ENCODE measurements at places on chromosomes 7 and 10.
A peak's percentile ranks its signal among the peaks of the same experiment; 100 is the strongest.

- peak; percentile 92 for DNase-seq
Measured at GRCh38 chr10:49407552-49408137, 11.8 kb upstream of the DRGX start.

DNA sequence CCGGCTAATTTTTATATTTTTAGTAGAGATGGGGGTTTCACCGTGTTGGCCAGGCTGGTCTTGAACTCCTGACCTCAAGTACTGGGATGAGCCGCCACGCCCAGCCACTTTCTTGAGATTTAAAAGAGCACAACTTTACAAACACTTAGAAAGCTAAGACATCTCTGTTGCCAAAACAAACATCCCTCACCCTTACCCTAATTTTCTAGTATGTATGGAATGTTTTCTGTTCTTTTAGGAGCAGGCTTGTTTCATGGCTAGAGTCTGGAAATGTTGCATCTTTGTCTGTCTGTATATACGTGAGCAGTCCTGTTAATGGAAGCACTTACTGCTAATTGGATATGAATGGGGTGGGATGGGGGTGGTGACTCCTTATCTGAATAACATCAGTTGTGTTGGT, 2.9 kb downstream of the OLAH start:
- no peak for DNase-seq

DNA sequence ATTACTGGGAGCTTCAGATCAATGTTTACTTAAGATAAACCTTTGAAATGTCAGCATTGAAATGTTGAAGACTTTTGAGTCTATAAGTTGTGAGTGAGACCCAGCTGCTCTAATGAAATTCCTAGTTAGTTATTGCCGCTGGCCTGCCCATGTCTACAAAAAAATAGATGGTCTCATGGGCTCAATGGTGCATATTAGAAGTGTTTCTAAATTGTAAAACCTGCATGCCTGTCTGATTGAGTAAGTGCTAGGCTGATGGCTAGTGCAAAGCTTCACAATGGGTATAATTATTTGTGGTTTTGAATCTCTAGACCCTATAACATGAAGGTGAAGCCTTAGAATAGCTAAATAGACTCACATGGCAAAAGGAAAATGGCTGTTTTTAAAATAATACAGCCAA, 234.5 kb downstream of the SORCS3 start:
- no peak for DNase-seq

- DNase-seq, result no peak
Measured at GRCh38 chr7:43124388-43124787, 11.9 kb downstream of the HECW1 start.

GRCh38 chr7:92704858-92705257, 114.7 kb upstream of the FAM133B start:
- no peak for DNase-seq

GRCh38 chr10:25176421-25176968, 1.7 kb downstream of the GPR158 start:
- no peak for DNase-seq

GRCh38 chr7:104341546-104341945, 13.1 kb downstream of the LHFPL3 start:
- DNase-seq, result no peak

DNA sequence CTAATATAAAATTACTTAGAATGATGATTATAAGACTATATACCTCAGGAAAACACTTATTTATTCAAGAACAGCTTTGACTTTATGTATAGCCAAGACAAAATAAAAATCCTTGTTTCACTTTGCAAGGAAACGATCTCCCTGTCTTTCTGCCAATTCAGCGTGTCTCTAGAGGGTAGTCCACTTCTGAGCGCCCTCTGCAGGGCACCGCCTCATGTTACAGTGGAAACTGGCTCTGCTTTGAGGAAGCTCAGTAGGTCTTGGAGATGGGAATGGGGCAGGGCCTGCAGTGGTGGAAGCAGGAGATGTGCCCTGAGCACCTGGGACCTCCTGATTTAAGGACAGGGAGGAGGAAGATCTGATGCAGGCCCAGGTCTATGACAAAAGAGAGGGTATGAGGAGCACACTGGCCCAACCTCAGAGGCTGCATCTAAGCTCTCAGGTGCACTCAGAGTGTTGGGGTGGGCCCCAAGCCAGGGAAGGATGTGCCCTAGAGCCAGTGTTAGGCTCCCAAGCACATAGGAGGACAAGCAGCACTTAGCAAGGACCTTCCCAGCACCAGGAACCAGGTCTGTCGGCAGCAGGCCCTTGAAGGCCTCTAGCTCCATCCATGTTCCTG, 481.0 kb downstream of the TNS3 start:
- DNase-seq, result peak; percentile 57

GRCh38 chr10:43846968-43847367, 198.3 kb upstream of the ZNF32 start:
- no peak for DNase-seq

GRCh38 chr7:49706106-49706505, 67.3 kb upstream of the VWC2 start:
- DNase-seq, result no peak

DNA sequence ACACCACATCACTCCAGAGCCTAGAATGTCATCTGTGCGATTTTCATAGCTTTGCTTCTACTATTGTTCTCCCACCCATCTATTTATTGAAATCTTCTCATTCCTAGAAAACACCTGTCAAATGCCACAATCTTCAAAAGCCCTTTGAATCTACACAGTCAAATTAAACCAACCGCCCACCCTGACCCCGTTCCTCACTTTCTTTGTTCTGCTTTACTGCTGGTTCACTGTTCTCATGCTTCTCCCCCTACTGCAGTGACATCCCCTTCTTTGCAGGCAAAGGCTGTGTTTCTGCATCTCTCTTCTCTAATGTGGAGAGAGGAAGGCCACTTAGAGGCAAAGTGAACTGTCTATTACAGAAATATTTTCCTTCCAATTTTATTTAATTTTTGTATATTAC, 152.4 kb upstream of the NEBL start:
- DNase-seq, result no peak

GRCh38 chr7:101588131-101588935, 40.8 kb downstream of the MYL10 start:
- no peak for DNase-seq

GRCh38 chr10:17157024-17157423, 27.4 kb upstream of the CUBN start:
- no peak for DNase-seq
